Fibroblast of villous mesenchyme (primary cell): ENCODE measurements at places on chromosomes 1 and 21.
A peak's percentile ranks its signal among the peaks of the same experiment; 100 is the strongest.

- no peak for DNase-seq
These were observed 22.4 kb downstream of the CAPZB start for GRCh38 chr1:19462781-19463503.

GRCh38 chr1:22712502-22713271 lies 2.0 kb downstream of the EPHB2 start:
- DNase-seq = peak; percentile 61

GRCh38 chr1:172697534-172698002 lies 38.7 kb downstream of the FASLG start:
- no peak for DNase-seq

GRCh38 chr1:162984699-162985098 lies 84.5 kb upstream of the RGS4 start:
- DNase-seq = peak; percentile 53

GRCh38 chr1:65207317-65207716 lies 59.3 kb downstream of the AK4 start:
- DNase-seq = peak; percentile 25

GRCh38 chr21:32544697-32545096 lies 40.6 kb downstream of the TCP10L start:
- no peak for DNase-seq

GRCh38 chr1:44472620-44473525 lies 67.8 kb downstream of the RNF220 start:
- peak; percentile 21 for DNase-seq

- DNase-seq = no peak
These were observed 52.3 kb upstream of the COL18A1 start for GRCh38 chr21:45352621-45353139.

- DNase-seq = no peak
These were observed 4.3 kb upstream of the BSND start for GRCh38 chr1:54994355-54994990.
